Kidney (tissue), 22 donors: ENCODE measurements at places on chromosomes 12 and 14.
A peak's percentile ranks its signal among the peaks of the same experiment; 100 is the strongest.

GRCh38 chr12:116266631-116267349 is 10.7 kb downstream of the MED13L start:
- no peak for DNase-seq

- DNase-seq = no peak
Observed at GRCh38 chr12:105814283-105814682, 324.5 kb downstream of the NUAK1 start.

DNA sequence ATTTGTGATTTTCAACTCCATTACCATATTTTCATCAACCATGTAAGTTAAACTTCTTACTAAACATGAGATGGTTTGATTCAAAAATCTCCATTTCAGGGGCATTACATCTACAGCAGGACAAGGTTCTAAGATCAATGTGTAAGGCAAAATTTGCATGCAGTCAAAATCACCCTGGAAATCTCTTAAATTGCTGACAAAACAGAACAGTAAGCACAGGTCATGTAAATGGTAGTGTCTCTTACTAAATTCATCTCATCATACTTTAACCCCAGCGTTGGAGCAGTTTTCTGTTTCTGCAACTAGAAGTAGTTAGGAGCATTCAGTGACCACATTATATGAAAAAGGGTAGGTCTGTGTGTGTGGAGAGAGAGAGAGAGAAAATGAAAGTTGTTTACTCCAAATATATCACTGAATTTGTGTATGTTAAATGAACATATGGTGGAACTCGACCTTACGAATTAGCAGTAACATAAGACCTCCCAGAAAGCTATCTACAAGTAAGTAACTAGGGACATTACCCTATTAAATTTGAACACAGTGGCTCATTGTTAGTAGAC is 227.5 kb downstream of the SSPN start:
- no peak for DNase-seq

DNA sequence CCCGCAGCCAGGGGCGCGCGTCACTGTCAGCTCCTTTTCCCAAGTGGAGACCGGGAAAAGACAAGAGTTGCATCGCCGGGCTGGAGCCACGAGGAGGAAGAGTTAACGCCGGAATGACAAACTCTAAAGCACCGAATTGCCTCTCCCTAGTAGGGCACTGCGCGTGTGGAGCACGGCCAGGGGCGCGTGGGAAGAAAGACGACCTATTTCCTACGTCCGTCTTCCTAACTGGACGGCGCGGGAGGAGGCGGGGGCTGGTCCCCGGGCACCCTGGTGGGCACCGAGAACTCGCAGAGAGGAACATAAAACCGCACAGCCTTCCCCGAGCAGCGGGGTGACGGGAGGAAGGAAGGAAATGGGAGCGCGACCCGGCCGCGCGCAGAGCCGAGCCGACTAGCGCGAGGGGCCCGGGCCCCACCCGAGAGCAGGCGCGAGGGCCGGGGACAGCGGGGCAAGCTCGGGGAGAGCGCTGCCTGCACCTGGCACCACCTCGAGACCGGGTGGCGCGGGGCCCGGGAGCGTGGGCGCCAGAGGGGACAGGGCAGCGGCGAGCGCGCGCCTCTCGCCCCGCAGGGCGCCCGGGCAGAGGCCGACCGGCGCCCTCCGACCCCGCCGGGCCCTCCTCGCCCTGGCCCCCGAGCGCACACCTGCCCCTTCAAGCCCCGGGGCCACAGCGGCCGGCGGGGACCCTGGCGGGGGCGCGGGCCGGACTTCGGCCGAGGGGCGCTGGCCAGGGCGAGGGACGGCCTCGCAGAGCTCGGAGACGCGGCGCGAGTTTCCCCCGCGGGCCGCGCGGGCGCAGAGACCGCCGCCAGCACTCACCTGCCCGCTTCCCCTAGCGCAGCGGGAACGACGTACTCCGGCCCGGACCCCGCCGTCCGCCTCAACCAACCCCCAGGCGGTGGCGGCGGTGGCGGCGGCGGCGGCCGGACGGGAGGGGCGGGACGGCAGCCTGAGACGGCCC is at the start of gene SETD3:
SETD3 (minus strand) TSS at position 954 of the 964 bp plus-strand sequence. CDS start 15,054 bp downstream, outside the sequence.
- DNase-seq = peak; percentile 69

DNA sequence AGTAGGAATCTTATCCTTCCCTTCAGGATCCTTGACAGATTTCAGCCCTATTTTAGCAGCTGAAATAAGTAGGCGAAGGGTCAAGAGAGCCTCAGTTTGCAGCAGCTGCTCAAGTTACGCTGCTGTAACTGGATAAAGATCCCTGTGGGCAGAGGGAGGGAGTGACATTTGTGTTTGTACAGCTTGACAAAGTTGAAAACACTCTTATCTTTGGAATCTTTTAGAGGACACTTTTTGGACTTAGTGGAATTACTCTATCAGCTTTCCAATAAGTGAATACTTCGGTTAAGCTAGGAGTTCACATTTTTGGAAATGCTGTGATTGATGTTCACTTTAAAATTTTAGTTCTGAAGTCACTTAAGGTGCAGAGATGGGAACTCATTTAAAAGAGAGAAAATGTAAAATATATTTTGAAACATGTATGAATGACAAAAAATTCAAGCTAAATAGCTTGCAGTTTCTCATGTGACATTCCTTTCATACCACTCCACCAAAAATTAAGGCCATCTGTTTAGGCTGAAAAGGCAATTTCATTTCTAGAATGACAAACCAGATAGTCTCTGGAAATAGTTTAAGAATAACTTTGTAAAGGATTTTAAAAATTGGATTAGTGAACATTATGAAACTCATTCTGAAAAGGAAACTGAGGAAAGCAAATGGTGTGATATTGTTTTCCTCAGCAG is 55.2 kb downstream of the SLC38A4 start:
- no peak for DNase-seq

- no peak for DNase-seq
Observed at GRCh38 chr14:63535918-63536317, 7.3 kb downstream of the PPP2R5E start.

- no peak for DNase-seq
Observed at GRCh38 chr14:99039331-99040041, 232.5 kb downstream of the BCL11B start.

GRCh38 chr12:44521702-44522101 is 354.4 kb downstream of the NELL2 start:
- DNase-seq = no peak

DNA sequence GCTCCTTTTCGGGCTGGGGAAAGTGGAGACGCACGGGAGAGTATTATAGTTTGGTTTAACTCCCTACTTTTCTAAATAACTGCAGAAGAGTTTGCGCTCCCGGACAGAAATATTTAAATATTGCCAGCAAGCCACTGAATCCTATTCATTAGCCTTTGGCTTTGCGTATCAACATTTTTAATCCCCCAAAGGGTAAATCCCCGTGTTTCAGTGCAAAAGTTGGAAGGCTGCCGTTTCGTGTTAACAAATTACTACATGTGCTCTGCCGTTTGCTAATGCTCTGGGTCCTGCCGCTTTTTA is 372 bp upstream of the DPF3 start:
- DNase-seq = no peak

DNA sequence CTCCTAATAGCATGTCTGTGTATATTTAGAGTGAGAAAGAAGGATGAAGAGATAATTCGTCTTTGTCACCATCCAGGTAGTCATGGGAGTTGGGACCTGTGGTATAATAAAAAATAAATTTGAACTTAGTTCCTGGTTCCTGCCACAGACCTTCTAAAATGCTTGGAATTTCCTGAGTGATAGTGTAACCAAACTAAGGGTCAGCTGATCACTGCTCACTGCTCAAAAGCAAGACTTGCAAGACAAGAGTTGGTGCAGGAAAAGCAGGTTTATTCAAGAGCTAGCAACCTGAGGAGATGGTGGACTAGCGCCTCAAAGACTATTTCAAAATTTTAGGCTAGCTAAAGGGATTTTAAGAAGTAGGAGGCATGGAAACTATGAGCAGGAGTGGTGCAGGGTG is 19.1 kb downstream of the ANG start:
- no peak for DNase-seq

DNA sequence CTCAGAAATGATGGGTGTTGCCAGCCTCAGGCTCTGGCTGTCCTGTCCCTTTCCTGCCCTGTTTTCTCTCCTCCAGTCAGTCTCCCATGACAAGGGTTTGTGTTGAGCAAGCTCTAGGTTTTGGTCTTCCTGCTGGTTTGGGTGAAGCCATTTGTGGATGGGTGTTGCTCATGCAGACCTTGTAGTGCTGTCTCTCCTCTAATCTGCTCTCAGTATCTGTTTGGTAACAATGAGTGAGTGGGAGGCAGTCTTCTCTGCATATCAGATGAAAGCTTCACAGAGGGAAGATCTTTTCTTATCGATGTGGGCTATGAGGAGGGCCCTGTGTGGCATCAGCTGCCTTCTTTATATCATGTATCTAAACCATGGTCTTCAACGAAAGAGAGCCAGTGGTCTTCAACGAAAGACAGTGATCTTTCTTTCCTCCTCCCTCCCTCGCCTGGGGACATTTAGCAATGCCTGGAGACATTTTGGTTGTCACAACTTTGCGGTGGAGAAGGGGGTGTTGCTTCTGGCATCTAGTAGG is 3.6 kb downstream of the CMA1 start:
- DNase-seq = no peak

DNA sequence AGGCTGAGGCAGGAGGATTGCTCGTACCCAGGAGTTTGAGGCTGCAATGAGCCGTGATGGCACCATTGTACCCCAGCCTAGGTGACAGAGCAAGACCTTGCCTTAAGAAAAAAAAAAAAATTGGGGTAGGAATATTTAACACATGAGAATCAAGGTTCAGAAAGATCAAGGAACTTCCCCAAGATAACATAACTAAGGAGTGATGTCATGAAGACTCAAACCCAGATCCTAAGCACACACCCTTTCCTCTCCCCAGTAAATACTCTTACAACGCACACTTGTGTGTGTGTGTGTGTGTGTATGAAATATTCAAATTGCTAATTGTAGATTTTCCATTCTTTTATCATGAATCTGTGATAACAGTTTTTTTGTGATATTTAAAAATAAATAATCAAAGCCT is 90.6 kb upstream of the NUDT4 start:
- no peak for DNase-seq

GRCh38 chr14:91036741-91037469 is 23.5 kb downstream of the RPS6KA5 start:
- DNase-seq = no peak

GRCh38 chr12:124404162-124404784 is 109.4 kb downstream of the RFLNA start:
- DNase-seq = no peak

DNA sequence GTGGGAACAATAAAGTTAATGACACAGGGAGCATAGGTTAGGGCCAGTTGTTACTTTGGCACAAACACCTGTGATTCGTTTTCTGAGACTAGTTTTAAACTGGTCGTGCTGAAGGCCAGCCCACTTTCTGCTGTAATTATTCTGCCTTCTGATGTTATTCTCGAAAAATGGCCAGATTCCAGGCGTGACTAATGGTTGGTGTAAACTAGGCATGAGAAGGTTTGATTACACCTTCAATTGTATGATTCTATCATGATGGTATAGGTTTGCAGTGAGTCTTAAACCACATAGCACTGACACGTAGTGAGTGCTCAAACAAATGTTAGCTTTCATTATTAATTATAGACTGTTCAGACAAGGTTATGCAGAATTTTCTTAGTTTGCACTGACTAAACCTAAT is 39.0 kb downstream of the CKB start:
- peak; percentile 49 for DNase-seq

DNA sequence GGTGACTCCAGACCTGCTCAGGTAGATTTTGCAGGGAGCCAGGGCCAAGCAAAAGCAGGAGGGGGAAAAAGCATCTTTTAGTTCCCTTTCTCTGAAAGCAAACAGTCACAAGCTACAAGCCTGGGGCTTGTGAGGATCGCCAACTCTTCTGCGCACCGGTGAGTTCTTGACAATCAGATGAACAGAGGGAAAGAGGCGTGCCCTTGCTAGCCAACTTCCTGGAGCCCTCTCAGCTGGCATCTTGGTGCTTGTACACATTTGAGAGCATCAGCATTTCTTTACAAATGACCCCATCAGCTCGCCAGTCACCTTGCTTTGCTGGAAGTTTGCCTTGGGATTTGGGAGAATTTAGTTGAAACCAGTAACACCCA is 55.5 kb downstream of the ZNF664 start:
- no peak for DNase-seq

GRCh38 chr14:33943096-33943883 is 7.6 kb downstream of the EGLN3 start:
- peak; percentile 48 for DNase-seq

GRCh38 chr14:61064210-61064609 is 83.2 kb downstream of the SLC38A6 start:
- DNase-seq = no peak

DNA sequence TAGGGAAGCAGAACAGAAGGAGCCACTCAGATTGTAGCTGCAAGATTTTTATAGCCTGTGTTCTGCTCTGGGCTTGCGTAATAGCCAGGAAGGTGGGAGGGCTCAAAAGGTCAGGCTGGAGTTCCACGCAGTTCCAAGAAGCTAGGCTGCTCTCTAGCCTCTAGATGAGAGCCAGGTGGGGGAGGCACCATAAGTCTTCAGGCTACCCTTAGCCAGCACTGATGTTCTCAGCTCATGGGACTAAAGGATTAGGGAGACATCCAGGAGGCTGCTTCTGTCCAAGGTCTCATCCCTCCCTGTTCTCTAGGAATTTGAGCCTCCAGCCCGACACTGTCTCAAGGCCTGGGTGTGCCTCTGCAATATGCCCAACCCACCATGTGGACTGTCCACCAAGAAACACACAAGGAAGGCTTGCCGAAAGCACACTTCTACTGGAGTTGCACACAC is 1.7 kb downstream of the LMBR1L start:
- DNase-seq = no peak

- DNase-seq = peak; percentile 44
Observed at GRCh38 chr12:102480406-102480805, at the start of gene IGF1. Gene IGF1 (minus strand): TSS chr12:102480563. CDS start chr12:102480381, 182 bp downstream.

DNA sequence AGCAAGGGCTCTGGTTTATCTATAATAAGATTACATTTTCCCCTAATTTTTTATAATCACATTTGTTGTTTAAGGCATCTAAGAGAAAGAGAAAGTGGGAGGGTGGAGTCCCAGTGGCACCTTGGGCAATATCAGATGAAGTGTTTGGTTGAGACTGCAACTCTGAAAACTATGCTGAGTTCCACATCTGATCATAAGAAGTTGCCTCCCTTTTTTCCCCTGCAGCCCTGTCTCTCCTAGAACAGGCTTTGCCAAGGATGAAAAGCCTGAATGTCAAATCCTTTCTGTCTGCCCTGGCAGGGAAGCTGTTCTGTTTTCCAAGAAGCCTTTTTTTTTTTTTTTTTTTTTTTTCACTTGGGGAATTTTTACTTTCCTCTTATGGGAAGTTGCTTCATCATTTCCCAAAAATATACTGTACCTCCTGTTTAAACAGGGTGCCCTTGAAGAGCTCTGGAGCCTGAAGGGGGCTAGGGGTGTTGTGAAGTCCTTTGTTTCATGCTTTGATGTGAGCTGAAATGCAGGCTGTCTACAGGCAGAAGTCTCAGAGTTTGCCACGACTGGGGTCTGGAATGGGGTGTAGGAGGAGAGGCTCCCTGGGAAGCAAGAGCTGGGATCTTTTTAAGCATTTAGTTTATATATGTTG is 71.3 kb downstream of the SUSD6 start:
- DNase-seq = no peak
